ENCODE measurements at places on chromosomes 1 and 21.

- no peak for DNase-seq
Observed at GRCh38 chr1:207251066-207251465, 70.4 kb upstream of the CD55 start.

DNA sequence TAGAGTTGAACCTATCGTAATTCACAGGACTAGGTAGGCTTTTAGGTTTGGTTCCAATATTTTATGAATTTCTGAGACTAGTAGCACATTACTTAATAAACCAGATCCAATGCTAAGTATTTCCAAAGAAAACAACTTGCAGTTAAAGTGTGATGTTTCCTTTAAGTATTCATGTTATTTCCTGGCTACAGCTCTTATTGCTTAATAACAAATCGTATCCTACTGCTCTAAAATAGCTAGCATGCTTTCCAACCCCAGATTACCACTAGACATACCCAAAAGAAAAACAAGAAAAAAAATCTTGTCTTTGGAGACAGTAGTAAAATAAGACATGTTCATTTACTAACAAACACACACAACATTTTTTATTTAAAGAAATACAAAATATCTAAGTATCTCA is 898 bp downstream of the KRTAP27-1 start:
- DNase-seq: no peak

DNA sequence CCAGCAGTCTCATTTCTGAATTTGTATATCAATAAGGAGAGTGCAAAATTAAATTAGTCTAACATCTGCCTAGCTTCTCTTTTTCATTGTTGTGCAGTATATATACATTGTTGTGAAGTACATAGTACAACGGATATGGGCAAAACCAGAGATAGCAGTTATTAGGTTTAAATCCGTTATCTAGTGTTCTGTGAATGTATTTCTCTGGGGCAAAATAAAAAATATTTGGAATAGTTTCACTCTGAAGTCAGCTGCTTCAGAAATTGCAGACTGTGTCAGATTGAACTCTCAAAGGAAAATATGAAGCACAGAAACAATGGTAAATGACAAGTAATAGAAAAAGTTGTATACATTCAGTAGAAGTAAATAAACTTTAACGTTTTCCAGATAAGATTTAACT is 836.5 kb upstream of the CXADR start:
- DNase-seq: no peak

DNA sequence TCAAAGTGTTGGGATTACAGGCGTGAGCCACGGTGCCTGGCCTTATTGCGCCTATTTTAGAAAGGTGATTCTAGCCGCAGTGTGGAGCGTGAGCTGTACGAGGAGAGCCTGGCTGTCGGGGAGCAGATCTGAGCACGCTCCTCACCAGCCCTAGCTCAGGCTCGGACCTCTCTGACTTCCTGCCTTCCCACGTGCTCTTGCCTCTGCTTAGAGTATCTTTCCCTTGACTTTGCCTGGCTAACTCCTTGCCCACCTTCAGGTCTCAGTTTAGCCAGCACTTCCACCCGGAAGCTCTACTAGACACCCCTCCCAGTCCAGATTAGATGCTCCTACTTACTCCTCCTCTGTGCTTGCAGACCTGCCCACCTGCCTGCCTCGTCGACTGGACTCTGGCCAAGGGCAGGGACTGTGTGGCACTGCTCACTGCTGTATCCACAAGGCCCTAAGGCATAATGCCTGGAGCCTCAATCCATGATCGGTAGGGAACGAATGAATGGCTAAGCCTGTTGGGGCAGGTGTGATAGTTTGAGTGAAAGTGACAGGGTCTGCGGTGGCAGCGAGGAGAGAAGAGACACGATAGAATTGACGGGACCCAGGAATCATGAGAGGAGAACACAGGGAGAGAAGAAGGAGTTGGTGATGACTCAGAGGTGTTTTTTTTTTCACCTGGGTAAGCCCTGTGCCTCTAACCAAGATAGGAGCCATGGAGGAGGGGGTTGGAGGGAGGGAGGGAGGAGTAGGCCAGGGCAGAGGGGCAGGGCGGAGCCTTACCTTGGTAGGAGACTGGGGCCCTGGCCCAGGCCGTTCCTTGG is 28.1 kb upstream of the WASF2 start:
- DNase-seq: no peak

- DNase-seq: no peak
Observed at GRCh38 chr21:18677632-18678031, 274.0 kb upstream of the TMPRSS15 start.

DNA sequence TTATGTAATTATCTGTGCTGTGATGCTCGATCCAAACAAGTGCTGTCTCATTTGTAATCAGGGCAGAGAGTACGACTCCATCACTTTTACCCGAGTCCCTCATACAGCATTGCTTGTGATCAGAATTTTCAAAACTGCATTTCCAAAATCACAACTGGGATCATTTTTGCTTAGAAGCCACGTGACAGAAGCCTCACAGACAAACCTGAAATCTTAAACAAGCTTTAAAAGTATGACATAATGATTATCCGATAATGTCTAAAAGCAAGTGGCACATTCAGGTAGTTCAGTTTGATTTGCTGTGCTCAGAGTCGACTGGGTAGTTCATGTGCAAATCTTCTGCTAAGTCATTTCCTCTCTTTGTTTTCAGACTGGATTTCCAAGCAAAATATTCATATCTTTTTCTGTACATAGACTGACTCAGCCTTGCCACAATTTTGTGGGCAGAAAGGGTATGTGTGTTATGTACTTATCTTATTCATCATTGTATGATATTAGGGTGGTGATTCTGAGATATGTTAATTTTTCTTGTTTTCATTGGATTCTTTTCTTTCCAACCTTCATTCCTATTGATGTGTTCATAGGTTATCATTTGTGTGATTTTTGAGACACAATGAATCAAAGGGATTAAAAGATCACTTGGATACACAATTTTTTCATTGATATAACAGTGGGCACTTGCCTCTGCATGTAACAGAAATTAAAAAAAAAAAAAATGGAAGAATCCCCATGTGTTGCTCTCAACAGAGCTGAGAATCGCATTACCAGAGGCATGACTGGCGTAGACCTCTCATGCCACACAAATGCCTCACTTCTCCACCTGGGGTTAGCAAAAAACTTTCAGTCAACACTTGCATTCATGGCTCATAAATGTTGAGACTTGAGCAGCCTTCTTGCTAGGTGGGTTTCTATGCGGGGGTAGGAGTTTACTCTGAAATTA is 355.7 kb downstream of the LTN1 start:
- DNase-seq: no peak

DNA sequence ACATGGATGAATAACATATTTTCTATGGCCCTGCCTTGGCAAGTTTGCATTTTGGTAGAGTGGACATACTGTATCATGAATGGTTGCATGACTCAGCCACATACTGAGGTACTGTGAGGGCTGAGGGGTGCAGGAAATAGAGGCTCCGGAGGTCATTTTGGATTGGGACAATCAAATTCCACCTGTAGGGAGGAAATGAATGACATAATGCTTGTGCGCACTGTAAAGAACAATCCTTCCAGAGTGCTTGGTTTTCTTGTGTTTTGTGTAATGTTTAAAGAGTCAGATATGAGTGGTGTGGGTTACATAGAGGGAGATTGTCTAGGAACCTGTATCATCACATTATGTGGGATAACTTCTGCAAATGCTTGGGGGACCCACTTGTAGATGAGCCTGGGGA is 329.9 kb upstream of the PROX1 start:
- no peak for DNase-seq

DNA sequence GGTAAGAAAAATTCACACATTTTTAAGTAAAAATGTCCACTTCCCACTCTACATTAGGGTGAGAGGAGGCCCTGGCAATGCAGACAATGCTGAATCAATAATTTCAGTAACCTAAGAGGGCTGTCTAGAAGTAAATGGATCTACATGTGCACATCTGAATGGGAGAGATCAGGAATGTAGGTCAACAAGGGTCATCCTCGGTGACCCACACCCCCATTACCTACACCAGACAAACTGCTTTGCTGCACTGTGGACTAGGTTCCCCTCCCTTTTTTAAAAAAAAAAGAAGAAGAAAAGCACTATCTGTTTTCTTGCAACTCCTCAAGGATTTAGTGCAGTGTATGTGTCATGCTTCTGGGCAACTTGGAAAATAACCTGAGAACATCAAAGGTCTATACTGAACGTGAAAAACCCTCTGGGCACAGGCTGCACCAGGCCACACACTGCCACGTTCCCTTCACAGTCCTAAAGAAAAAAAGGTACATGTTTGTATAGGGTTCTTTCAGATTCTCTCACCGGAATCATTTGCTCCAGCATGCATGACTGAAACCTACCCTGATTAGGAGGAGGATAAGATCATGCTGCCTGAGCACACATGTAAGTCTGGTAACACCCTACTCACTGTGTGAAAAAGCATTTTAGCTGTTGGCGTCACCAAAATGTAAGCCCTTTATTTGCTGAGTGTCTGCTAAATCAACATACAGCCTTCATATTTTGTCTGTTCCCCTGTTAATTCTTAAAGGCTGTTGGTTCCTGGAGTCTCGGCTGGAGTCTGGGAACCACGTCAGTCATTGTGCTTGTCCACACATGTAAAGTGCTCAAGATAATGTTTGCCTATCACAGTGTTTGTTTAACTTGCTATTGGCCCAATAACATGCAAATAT is 341.0 kb downstream of the SMYD3 start:
- no peak for DNase-seq

GRCh38 chr21:39137248-39138178 is 45.7 kb downstream of the PSMG1 start:
- peak; percentile 27 for DNase-seq

- no peak for DNase-seq
Observed at GRCh38 chr1:232904131-232904530, 46.3 kb upstream of the NTPCR start.

DNA sequence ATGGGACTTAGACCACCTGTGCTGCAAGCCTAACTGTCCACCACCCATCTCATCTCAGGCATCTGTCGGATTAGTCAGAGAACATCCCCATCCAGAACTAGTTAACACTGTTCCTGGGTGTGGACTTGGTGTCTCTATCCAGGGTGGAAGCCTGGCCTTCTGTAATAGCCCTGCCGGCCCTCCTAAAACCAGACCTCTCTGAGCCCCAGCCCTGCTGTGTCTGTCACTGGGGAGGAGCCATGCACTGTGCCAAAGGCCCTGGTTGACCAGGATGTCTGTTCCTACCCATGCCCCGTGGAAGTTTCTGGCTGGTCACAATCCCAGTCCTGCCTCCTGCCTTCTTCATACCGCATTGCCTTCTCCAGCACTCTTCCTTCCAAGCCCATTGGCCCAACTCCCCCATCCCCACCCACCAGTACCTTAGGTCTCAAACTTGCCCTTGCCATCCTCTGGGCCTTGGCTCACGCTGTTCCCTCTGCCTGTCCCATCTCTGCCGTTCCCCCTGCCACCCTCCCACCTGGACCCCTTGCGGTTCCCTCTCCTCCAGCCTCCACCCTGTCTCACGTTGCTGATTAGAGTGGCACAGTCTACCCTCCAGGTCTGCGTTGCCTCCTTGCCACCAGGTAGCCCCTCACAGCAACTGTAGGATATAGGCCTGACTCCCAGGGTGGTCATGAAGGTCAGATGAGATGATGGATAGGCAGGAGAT is 105.6 kb downstream of the EPHB2 start:
- DNase-seq: no peak

- no peak for DNase-seq
Observed at GRCh38 chr1:46117810-46118494, 14.5 kb downstream of the PIK3R3 start.

GRCh38 chr1:111474106-111474505 is 322 bp downstream of the C1orf162 start:
- no peak for DNase-seq

GRCh38 chr1:37438869-37439343 is 35.5 kb upstream of the ZC3H12A start:
- no peak for DNase-seq

- DNase-seq: no peak
Observed at GRCh38 chr1:184019506-184019905, 18.0 kb downstream of the COLGALT2 start.

DNA sequence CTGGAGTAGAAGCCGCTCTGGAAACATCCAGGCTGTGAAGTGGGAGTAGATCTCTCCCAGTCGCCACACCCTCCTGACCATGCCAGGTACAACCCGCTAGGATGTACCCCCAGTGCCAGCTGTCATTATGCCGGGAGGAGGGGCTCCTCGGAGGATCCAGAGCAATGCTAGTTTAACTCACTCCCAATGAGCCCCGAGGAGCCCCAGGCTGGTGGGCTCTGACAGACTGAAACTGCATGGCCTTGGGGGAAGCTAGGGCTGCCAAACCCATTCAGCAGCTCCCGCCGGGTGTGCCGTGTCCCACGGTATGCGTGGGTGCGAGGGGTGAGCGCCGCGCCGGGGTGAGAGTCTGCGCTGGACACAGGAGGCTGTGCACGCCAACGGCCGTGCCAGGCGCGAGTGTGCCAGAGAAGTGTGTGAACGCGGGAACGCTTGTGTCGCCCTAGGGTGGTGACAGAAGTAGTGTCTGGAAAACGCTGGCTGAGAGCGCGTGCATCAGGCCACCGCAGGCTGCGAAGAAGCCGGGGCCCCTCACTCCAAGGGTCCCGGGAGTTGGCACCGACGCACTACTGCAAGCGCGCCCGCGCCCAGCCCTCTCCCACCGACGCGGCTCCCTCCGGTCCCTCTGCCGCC is 177.1 kb upstream of the EDN2 start:
- peak; percentile 43 for DNase-seq

GRCh38 chr1:25581764-25582163 is 34.8 kb upstream of the MAN1C1 start:
- no peak for DNase-seq

DNA sequence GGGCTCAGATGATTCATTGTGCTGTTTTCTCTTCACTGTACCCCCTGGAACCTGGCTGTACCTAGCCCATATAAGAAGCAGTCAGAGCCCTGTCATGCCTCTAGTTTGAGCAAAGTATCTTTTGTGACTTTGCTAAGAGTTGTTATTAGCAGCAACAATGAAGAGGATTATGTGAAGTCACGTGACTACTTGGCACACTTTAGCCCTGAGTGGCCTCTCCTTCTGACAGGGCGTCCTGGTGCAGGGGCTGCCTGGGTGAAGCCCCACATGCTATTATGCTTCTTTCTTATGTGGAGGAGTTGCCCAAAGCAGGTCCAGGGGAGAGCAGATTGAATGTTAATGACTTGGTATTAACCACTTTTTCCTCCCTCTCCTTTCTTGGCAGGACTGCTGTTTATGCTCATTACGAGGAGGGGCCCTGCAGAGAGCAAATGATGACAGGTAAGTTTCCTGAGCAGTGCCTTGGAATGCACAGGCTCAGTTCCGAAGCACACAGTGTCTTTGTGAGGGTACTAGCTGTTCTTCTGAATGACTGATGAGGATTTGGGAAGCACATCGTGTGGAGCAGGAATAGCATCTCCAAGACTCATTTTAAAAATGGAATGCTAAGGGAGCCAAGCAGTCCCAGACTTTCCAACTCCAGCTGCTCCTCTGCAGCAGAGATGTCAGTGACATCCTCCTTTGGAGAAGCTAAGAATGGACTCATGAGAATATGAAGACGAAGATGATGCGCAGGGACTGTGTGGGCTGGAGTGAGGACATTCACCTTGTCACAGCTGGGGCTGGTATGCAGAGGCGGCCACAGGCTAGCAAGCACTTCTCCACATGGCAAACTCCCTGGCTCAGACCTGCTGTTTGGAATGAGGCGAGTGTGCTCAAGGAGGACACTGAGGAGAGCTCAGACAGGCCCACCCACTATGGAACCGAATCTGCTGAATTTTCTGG is 15.2 kb upstream of the ST3GAL3 start:
- DNase-seq: no peak

- no peak for DNase-seq
Observed at GRCh38 chr1:236030534-236030933, 34.4 kb downstream of the NID1 start.
